ENCODE measurements at places on chromosomes 1 and 21.

GRCh38 chr1:119937198-119937597 is 40.9 kb upstream of the ADAM30 start:
- DNase-seq = no peak

DNA sequence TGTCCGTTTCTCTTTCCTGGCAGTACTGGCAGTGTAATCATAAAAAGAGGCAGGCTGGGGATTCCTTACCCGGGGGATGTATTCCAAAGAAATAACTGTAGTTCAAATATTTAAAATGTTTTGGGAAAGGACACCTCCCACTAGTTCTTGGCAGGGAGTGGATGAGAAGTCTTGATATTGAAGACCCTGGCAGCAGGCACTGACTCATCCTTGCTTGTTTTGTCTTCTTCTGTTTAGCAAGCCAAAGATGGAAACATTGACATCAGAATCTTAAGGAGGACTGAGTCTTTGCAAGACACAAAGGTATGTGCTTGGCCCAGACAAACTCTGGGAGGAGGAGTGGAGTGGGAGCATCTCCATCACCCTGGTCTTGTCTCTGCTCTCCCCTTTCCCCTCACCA is 639 bp downstream of the IL20 start:
- DNase-seq = no peak

GRCh38 chr1:183635099-183635605 is 431 bp downstream of the ARPC5 start:
- DNase-seq = no peak

DNA sequence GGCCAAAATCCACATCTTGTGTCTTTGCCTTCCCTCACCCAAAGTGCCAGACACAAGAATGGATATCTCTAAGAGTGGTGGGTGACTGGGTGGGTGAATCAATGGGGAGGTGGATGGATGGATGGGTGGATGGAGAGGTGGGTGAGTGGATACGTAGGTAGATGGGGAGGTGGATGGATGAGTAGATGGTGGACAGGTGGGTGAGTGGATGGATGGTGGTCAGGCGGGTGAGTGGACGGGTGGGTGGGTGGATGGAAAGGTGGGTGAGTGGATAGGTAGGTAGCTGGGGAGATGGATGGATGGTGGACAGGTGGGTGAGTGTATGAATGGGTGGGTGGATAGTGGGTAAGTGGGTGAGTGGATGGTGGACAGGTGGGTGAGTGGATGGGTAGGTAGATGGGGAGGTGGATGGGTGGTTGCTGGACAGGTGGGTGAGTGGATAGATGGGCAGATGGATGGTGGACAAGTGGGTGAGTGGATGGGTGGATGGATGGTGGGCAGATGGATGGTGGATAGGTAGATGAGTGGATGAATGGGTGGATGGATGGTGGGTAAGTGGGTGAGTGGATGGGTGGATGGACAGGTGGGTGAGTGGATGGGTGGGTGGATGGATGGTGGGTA is 34.2 kb downstream of the SLC19A1 start:
- no peak for DNase-seq

GRCh38 chr1:86155807-86156565 is 586 bp downstream of the COL24A1 start:
- DNase-seq = peak; percentile 62

DNA sequence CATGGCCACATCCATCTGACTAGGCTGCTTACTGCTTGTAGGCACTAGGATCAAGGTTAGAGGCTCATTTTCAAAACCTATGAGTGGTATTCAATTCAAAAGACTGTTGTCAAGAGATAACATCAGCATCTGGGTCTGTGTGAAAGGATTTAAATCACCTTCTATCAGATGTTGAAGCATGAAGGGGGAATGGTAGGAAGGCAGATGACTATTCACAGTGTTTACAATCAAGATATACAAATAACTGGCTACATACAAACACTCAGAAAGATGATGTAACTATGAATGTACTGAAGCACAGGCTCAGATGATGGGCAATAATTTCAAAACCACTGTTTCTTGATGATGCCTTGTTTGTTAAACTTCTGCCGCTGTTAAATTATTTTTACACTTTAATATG is 249.2 kb downstream of the SLC45A1 start:
- no peak for DNase-seq

- DNase-seq = no peak
Observed at GRCh38 chr1:172638885-172639831, 19.7 kb upstream of the FASLG start.

- DNase-seq = no peak
Observed at GRCh38 chr1:245878585-245878984, 628.5 kb downstream of the SMYD3 start.

GRCh38 chr1:7454895-7455784 is 316.0 kb upstream of the VAMP3 start:
- DNase-seq = no peak

GRCh38 chr1:5651964-5652821 is 340.0 kb downstream of the NPHP4 start:
- no peak for DNase-seq

DNA sequence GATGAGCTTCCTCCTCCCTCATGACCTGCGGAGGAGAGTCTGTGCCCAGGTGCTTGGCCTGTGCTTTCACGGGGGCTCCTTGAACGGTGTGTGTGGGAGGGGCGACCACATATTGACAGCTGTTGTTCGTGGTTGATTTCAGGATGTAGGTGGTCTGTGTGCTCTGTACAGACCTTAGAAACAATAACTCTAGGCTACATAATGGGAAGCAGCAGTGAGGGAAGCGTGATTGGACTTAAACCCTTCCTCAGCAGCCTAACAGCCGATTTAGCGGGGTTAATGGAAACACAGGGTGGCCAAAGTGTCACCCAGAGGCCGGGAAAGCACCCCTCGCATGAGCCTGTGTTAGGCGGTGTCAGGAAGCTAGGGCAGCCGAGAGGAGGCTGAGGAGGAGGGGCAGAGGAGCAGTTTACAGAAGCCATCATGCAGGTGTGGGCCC is 56.0 kb downstream of the TBCE start:
- DNase-seq = no peak

- DNase-seq = no peak
Observed at GRCh38 chr1:38045401-38046332, 926 bp downstream of the POU3F1 start.

DNA sequence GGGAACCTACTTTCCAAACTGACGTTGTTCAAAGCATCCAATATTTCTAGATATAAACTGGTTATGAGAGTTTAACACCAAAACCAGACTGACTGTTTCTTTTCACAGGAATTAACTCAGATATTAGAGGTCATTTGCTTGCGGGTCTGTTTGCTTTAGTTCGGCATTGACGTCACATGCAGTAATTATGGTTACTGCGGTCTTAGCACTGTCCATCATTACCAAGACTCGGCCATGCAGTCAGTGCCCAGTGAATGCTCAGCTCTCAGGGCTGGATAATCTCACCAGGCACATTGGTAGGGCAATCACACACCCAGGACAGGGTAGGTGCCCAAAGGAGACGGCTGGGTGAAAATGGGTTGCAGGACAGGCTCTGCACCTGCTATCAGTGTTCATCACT is 9.9 kb upstream of the F3 start:
- no peak for DNase-seq

DNA sequence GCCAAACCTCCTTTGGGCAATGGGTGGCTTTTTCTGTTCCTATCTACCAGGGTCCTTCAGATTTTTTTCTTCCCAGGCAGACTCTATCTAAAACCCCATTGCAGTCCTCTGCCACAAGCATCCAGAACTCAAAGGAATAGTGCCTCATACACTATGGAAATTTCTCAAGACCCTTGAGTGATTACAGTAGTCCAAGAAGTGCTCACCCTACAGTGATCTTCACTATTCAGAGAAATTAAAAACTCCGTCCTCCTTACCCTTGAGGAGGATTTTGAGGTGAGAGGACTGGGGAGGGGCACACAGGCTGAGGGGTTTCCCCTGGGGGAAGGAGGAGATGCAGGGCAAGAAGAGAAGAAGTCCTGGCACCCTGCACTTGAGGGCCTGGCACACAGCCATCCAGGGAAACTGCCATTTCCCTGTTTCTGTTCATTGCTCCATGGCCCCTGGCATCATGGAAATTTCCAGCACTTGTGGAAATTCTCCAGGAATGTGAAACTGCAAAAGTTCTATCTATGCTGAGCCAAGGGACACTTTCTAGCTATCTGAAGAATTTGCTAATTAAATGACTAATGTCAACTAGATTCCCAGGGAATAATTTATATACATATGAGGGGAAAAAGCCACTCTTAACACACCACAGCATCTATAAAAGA is 102.5 kb upstream of the ATP1B1 start:
- no peak for DNase-seq

- DNase-seq = no peak
Observed at GRCh38 chr1:121569428-121569827, 384.7 kb downstream of the SRGAP2C start.

DNA sequence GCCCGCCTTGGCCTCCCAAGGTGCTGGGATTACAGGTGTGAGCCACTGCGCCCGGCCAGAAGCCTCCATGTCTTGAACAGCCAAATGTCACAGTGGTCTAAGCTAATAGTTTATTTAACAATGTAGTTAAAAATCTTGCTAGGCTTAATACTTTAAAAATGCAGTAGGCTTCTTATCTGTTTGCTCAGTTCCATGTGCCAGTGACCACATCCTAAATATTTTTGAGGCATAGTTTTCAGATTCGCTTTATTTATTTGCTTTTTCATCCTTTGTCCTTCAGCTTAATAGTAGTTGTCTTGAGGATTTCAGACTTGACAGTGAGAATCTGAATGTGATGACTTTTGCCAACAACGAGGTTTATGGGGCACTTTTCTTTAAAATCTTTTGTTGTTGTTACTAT is 59.9 kb upstream of the PRRX1 start:
- no peak for DNase-seq

GRCh38 chr1:20147846-20148570 is 8.9 kb downstream of the PLA2G2F start:
- no peak for DNase-seq

GRCh38 chr1:187038784-187039183 is 210.0 kb downstream of the PLA2G4A start:
- no peak for DNase-seq

DNA sequence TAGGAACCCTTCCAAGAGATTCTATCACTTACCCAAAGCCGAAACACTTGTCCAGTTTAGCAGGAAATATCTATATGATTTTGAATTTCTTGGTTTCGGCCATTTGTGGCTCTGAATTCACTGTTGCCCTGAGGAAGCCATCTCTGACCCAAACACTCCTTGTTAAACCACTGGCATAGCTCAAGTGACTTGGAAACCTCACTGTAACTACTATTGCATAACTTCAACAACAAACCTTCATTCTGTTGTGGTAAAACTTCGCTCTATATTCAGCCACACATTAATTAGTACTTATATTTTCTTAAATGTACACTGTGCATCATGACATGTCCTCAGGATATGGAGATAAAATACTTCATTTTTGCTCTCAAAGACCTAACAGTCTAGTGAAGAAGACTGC is 63.2 kb downstream of the ST6GALNAC3 start:
- no peak for DNase-seq

DNA sequence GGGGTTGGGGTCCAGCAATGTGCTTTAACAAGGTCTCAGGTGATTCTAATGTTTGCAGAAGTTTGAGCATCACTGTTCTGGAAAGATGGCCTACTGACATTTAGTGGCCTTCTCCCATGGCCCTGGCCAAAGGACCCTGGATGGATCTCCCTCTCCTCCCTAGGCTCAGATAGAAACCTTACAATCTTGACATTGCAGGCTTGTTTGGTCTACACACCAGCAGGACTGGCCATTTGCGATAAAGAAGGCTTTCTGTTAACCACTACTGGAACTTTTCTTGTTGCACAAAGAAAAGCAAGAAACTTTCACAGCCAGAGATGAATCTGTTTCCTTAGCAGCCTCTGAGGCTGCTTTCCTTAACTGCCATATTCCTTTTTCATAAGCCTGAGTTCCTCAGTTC is 6.2 kb downstream of the DNALI1 start:
- no peak for DNase-seq

DNA sequence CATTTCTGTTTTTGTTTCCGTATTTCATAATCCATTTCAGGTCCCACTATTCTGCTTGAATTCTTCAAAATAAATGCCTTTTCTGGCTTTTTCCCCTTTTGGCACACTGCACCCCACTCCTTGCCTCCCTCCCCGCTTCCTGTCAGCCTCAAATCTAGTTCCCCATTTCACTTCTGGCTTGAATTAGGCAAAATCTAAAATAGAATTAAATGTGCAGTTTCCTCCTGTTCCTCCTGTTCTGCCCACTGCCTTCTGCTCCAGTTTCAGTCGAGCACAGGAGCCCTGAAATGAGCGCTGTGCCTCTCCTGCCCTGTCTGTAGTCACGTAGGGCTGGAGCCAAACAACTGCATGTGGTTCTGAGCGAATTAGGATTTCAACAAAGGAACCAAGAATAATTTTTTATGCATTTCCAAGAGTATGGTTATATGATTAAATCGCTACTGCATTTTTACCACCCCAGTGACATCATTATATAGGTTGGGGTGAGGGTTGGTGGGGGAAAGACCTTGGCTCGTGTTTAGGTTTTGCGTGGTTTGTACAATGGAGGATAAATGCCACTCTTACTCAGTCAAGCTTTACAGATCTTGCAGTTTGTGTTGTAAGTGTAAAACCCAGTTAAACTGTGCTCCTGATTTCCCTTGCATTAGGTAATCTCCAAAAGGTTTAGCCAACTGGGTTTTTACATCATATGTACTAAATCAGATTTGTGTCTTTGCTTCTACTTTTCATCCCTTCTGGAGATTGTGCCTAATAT is 114.9 kb downstream of the VPS13D start:
- no peak for DNase-seq

DNA sequence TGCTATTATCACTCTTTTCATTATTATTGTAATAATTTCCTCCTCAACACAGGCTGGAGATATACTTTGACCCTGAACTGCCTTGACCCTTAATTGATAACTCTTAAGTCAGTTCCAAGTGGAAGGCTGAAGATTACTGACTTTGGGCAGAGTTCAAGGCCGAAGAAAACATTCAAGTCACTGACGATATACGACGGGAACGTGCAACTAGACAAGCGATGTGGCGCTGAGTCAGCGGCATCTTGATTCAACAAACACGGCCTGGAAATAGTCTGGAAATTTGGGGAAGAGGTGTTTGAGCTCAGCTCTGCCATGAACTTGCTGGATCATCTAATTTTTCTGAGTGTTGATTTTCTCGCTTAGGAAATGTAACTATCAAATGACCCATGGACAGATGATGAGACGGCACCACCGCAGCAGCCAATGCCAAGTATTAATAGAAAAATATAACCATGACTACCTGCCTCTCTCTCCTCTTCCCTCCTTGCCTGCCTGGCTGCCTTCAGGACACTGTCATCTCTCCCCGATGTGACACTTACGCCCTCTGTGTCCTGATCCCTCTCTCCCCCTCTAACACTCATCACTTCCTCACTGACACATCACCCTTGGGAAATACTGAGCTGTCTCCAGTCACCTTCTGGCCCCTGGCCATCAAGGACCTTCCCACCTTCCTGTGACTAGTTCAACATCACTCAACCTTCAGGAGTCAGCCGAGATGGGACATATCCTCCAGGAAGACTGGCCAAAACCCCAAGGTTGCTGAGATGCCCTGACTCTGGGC is 49.4 kb downstream of the TMCO4 start:
- DNase-seq = no peak
